ENCODE measurements at places on chromosomes 6 and 20.
A peak's percentile ranks its signal among the peaks of the same experiment; 100 is the strongest.

DNA sequence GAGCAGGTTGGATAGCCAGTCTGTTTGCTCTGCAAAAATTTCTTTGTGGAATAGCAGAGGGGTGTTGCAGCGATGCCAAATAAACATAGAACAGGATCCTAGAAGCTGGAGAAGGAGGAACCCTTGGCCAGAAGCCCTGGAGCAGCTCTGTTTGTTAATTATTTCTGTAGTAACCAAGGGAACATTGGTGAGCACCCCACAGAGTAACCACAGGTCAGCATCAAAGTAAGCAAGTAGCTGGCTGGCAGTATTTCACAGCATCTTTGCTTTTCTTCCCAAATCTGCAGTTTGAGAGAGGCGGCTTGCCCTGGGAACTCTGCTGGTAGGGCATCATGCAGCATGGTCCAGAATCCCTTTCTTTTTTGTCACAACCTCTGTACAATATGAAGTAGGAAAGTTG is 12.7 kb upstream of the APMAP start:
- DNase-seq, result no peak

DNA sequence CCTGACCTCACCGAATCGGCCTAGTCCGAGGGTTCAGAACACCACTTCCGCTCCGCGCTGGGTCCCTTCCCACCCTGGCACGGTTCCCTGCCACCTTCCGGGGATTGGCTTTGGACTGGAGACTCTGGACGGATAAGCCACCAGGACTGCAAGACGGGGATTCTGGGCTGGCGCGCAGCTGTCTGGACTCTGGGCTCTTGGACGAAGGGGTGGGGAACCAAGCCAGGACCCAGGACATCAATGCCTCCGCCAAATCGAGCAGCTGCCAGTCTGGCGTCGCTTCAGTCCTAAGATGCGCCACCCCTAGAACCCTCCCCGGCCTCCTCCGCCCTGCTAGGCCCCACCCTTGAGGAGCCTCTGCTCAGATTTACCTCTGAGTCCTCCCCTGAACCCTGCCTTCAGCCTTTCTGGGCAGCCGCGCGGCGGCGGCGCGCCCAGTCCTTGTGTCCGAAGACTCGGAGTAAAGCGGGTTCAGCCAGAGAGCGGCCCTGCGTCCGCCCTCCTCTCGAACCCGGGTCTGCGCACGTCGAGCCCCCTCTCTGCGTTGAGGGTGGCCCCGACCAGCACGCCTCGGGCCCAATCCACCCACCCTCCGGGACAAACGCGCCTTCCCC is 1.2 kb downstream of the KCNK17 start:
- peak; percentile 83 for DNase-seq

DNA sequence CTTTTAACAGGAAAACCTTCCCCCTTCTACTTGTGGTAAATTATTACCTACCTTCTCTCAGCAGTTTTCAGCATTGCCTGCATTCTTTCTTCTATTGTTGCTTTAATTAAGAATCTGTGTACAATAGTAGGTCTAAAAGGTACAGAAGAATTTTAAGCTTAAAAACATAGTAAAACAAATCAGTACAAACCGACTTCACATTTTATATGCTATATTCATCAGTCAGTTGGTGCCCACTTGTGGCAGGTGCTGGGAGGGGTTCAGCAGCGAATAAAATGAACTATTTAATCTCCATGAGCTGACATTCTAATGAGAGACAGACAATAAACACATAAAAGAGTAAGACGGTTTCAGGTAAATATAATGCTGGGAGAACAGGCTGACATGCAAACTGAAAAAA is 73.4 kb upstream of the FBXO30 start:
- DNase-seq, result no peak

- no peak for DNase-seq
These were observed 167.7 kb downstream of the SYNDIG1 start for GRCh38 chr20:24637087-24637486.
